Hematopoietic multipotent progenitor cell treated with erythropoietin and hydrocortisone succinate and interleukin-3 and kit ligand, for 4 days (in vitro differentiated cells): ENCODE measurements at places on chromosomes 5 and 9.

GRCh38 chr5:92939428-92939827 lies 641.6 kb downstream of the NR2F1-AS1 start:
- DNase-seq = no peak

- DNase-seq = no peak
These were observed 3.0 kb upstream of the TUSC1 start for GRCh38 chr9:25681266-25681665.

GRCh38 chr9:97412626-97413385 lies 910 bp downstream of the TDRD7 start:
- peak; percentile 54 for DNase-seq

DNA sequence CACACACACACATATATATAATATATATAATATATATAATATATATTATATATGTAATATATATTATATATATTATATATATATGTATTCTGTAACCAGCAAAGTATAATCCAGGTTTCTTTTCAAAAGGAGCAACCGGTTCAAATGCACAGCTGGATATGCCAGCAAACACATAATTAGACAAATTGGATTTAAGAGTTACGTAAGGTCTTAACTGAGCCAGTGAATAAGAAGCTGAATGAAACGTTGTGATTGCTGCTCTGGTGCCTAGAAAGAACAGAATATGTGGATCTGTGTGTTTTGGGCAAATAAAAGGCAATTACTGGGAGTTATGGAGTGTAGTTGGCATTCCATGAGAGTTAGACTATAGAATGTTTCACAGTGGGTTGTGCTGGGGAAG lies 178.1 kb downstream of the SLF1 start:
- DNase-seq = no peak

DNA sequence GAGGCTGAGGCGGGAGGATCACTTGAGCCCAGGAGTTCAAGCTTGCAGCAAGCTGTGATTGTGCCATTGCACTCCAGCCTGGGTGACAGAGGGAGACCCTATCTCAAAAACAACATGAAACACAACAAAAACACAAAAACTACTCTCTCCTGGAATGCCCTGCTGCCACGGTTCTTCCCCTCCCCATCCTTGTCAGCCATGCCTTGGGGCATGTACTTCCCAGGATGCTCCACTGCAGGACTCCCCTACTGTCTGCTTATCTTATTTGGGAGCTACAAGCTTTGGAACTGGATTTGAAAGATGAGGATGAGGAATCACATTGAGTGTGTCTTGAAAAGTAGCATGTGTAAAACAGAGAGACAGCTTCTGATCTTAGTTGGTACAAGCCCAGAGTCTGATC lies 40.1 kb upstream of the KIAA1958 start:
- DNase-seq = no peak

GRCh38 chr5:176916337-176916736 lies 17.2 kb upstream of the HK3 start:
- DNase-seq = no peak

- no peak for DNase-seq
These were observed 741.3 kb downstream of the TLE1 start for GRCh38 chr9:80948066-80948465.

GRCh38 chr9:125538092-125538473 lies 168.9 kb downstream of the MAPKAP1 start:
- no peak for DNase-seq

GRCh38 chr9:33143241-33143661 lies 23.9 kb downstream of the B4GALT1 start:
- peak; percentile 51 for DNase-seq

DNA sequence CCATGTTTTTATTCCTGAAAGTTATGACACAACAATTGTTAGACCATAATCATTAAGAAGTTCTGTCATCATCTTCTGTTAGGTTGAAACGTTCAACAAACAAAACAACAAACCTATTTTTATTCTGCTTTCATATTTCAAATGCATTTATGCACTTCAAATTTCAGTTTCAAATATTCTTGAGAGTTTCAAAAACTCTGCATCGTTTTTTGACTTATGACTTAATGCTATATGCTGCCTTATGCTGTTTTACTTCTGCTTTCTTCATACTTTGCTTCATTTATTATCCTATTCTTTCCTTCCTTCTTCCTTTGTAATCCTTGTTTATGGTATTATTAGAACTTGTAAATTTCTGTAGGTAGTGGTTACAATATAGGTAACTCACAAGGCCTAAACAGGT lies 95.0 kb downstream of the PCSK1 start:
- DNase-seq = no peak

DNA sequence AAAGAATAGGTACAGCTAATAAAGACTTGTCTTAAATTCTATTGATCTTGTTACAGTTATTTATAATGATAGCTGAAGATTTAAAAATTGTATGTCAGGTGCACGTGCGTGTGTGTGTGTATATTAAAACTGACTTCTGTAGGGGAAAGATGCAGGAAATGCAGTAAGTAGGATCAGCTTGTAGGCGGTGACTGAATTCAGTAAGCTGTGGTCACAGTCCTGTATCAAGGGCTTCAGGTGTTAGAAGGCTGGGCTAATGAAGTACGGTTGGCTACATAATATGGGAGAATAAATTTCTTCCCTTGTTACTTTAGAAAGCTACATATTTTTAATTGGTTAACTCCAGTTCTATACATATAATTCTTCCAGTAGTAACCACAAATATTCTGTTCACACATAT lies 54.2 kb downstream of the LNPEP start:
- no peak for DNase-seq

- DNase-seq = no peak
These were observed 111.4 kb downstream of the DCP2 start for GRCh38 chr5:113087976-113088514.

GRCh38 chr9:3409453-3409852 lies 116.3 kb downstream of the RFX3 start:
- no peak for DNase-seq

GRCh38 chr9:73023025-73023541 lies 70.2 kb upstream of the ALDH1A1 start:
- peak; percentile 91 for DNase-seq

DNA sequence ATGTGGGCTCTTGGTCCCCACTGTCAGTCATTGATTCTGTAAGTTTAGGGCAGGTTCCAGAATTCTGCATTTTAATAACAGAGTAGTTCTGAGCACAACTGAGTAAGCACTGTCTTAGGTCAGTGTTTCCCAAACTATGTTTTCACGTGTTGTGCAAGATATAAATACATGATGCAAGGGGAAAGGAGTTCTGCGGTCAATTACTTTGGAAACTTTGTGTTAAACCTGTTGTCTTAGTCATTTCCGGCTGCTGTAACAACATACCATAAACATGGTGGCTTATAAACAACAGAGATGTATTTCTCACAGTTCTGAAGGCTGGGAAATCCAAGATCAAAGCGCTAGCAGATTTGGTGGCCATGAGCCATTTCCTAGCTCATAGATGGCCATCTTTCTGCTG lies 69.8 kb downstream of the EQTN start:
- no peak for DNase-seq

DNA sequence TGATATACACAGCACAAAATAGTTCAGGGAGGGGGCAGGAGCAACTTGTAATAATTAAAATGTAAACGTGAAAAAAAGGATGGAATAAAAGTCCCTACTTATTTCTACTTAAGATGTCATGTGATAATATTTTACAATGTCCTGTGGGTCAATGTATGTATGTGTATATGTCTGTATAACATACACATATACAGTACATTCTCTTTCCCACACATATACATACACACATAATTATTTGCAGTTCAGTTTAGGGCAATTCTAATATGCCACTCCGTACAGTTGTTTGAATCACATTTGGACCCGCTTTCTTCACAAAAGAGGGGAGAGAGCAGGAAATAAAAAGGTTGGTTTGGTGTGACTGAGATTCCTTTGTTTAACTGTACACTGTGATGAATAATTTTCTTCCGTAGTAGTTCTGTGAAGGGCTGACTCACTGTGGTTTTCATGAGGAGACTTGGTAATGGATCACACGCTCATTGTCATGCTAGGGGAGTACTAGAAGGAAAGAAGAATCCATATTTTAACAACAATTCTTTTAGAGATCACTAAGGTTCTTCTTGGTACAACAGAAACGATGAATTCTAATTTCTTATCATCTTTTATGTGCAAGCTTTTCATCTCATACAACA lies 26.2 kb upstream of the ACOT12 start:
- peak; percentile 88 for DNase-seq

DNA sequence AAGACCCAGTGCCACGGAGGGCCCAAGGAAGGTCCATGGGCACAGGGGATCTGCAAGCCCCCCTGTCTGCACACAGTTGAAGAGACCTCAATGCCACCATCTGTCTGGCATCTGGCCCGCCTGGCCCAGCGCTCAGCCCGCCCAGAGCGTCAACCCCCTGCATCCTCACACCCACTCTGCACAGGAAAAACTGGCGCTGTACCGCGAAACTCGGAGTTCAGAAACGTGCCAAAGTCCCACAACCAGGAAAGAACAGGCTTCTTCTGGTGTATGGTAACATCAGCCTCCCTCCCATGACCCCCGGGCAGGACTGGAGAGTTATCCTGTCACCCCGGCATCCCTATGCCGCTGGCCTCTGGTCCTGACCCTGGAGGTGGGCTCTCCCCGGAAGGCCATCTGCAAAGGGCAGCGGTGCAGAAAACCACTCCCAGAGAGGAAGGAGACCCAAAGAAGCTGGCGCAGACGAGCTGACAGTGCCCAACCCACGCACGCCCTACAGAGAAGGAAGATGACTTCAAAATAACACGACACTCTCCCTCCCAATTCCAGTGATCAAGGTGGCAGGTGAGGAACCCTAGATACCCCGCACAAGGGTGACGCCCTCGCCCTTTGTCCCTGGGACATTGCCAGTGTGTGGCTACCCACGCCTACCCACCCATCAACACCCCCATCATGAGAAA lies 18.9 kb downstream of the VAV2 start:
- no peak for DNase-seq

- DNase-seq = peak; percentile 69
These were observed 190.9 kb downstream of the FSTL4 start for GRCh38 chr5:133421394-133421793.

GRCh38 chr5:103298117-103298516 lies 39.6 kb downstream of the MACIR start:
- DNase-seq = no peak

DNA sequence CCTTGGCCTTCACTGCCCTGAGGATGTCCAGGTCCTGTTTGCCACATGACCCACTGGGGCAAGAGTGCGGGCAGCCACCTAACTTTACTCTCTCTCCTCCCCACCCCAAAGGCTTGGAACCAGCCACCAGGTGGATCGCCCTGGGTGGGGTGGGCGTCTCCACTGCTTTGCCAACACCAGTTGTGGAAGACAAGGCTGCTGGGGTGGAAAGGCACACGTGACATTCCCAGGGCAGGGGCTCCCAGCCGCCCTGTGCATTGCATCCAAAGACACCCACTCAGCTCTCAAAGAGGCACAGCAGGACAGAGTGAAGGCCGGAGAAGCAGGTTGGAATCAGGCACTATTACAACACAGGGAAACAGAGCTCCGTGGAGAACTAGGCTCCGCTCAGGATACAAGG lies 162.2 kb downstream of the OLFM1 start:
- no peak for DNase-seq
